Lower lobe of right lung (tissue), 2 donors: ENCODE measurements at places on chromosomes 6 and 20. TPM values are rescaled to one million over a fixed set of nuclear protein-coding genes. Genes with fewer than 3 reads are reported as not detected.

DNA sequence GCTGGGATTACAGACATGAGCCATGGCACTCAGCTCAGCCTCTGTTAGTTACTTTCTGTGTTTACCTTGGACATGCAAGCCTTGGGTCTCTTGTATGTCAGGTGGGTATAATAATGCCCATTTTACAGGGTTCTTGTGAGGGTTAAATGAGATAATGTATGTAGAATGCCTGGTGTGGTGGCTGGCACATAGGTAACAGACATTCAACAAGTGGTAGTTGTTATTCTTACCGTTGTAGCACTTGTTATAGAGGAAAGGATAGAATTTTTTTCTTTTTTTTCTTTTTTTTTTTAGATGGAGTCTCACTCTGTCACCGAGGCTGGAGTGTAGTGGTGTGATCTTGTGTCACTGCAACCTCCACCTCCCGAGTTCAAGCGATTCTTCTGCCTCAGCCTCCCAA is 8.0 kb upstream of the KIF13A start:
- DNase-seq = no peak

DNA sequence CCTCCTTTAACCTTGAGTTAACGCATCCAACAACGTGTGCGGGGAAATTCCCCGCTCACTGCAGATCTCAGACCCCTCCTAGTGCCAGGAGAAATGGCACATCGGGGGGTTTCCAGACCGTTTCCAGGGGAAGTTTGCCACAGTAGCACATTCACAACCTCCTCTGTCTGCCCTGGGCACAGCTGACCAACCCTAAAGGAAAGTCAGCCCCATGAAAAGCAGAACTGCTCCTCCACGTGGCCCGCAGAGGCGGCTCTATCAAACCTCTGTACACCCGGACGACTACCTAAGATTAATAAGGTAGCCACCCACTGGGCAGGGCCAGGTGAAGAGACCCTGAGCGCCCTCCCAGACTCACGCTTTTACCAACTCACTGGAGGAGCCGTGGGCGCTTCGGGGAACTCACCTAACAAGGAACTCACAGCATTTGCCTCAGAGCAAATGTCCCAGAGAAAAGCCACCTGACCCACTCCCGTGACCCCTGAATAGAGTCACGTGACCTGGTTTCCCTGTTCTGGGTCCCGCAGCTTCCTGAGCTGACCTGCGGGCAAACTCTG is 93.1 kb downstream of the PRND start:
- DNase-seq = peak; percentile 76

GRCh38 chr6:13407709-13408695 is 79.4 kb downstream of the GFOD1 start:
- peak; percentile 72 for DNase-seq

GRCh38 chr20:48635791-48636267 is 192.0 kb downstream of the PREX1 start:
- DNase-seq = peak; percentile 66

GRCh38 chr6:52691718-52692117 is 20.8 kb downstream of the TMEM14A start:
- no peak for DNase-seq

The PRRC2A gene
- 133 TPM for total RNA-seq
